ENCODE measurements at places on chromosomes 16 and 17.

- no peak for DNase-seq
Measured at GRCh38 chr16:83271123-83271522, 536.7 kb upstream of the HSBP1 start.

DNA sequence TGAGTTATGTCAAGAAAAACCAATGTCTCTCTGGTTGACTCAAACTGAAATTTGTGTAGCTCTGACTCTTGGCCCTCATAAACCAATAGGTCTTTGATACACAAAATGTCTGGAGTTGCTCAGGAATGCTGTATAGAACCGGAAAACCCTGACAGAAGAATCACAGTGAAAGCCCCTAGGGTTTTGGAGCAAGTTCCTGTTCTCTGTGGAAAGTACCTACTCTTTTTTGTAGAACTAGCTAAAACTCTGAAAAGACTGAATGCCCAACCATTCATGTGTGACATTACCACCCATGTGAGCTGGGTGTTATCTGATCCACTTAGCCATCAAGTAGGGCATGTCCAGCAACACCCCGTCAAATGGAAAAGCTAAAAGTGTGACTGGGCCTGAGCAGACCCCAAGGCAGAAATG lies 28.8 kb downstream of the CCL4 start:
- DNase-seq: peak; percentile 79

GRCh38 chr17:30375661-30376060 lies 3.1 kb upstream of the CPD start:
- DNase-seq: peak; percentile 17

DNA sequence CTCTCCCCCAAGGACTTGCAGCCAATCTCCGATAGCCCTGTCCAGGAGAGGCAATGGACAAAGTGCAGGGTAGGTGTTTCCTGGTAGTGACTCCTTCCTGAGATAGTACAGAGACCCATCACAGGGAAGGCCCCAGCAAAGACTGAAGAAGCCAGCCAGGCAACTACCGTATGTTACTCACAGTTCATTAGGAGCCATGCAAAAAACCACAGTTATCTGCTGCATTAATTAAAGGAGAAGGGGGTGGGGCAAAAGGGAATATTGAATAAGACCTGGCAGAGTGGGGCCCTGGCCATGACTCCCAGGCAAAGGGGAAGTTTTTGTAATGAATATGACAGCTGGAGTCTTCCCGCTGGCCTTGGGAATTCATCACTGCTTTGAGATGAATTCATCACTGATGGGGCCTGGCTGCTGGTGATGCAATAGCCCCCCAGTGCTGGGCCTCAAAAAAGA lies 2.5 kb upstream of the SLC13A2 start:
- DNase-seq: no peak

- no peak for DNase-seq
Measured at GRCh38 chr17:55186937-55187770, 77.6 kb upstream of the HLF start.

GRCh38 chr16:85180827-85181738 lies 68.8 kb upstream of the CIBAR2 start:
- no peak for DNase-seq

GRCh38 chr16:10332241-10332640 lies 53.6 kb upstream of the ATF7IP2 start:
- no peak for DNase-seq

DNA sequence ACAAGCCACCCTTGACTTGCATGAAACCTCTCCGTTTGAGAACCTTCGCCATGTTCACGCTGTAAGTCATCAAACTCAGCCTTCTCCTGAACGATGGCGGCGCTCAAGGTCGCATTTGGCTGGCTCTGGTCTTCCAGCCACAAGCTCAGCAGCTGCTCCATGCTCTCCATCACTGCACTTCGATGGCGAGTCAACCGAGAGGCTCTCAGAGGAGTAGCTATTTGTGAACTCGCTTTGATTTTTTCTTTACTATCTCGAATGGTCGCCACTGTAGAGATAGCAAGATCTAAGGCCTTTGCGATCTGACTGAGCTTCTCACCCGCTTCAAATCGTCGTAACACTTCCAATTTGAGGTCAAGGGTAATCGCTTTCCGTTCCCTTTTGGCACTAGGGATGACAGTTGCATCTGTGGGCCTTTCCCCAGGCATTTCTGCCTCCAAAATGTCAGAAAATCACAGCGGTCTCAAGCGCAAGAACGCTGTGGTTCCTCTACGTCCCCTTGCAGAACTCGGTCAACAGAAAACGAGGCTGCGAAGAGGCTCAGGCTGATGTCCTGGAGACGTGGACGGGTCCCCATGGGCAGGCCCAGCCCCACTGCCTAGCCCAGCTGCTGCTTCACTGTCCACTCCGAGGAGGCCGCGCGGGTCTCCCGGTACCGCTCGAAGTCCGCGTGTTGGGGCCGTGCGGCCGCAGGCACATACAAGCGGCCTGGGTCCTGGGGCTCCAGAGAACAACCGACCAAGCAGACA lies 23.1 kb downstream of the DEF8 start:
- DNase-seq: no peak
